ENCODE measurements at places on chromosomes 7 and 10.

GRCh38 chr10:121900443-121901174 lies 27.2 kb downstream of the ATE1 start:
- no peak for DNase-seq

DNA sequence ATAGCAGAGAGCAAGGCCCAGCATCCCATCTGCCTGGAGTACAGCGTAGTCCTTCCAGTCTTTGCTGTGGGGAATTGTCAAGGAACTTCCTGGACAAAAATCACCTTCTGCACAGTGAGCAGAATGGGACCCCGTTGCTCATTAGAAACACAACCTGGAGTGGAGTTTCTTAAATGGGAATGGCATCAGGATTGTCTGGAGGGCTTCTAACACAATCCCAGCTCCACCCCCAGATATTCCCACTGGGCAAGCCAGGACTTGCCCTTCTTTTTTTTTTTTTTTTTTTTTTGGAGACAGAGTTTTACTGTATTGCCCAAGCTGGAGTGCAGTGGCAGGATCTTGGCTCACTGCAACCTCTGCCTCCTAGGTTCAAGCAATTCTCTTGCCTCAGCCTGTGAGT lies 356.4 kb downstream of the GALNT17 start:
- DNase-seq, result no peak

DNA sequence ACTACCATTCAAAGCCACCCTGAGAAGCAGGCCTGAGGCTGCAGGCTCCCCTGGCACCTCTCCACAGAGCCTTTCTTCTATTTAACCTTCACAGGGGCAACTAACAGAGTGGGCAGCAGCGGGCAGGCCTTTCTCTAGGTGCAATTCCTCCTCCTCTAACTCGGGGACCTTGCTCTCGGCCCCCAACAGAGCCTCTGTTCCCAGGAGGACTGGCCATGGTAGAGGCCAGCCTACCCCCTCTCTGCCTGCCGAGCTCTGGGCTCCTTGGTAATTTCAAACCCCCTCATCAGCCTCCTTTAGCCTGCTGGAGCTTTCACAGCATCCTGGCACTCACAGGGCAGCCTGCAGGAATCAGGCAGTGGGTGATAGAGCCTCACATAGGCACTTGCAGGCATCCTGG lies 920.8 kb upstream of the ZNF722 start:
- DNase-seq, result no peak

DNA sequence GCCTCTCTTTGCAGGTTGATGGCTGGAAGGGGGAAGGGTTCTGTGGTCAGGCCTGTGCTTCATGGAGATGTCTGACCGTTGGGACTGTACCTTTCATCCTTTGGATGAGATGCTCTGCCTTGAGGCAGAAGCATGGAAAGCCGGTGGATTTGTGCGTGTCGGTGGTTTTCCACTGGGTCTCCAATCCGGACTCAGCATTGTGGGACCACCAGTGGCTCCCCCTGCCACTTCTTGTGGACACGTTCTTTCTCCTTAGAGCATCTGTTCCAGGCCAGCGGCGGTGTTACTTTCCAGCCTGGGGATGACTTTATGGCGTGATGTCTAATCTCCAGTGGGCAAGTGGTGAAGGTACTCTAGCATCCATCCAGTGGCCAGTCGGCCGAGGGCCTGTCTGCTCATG lies 178.4 kb downstream of the MGMT start:
- DNase-seq, result no peak

GRCh38 chr10:77533146-77533886 lies 104.3 kb downstream of the KCNMA1 start:
- no peak for DNase-seq

DNA sequence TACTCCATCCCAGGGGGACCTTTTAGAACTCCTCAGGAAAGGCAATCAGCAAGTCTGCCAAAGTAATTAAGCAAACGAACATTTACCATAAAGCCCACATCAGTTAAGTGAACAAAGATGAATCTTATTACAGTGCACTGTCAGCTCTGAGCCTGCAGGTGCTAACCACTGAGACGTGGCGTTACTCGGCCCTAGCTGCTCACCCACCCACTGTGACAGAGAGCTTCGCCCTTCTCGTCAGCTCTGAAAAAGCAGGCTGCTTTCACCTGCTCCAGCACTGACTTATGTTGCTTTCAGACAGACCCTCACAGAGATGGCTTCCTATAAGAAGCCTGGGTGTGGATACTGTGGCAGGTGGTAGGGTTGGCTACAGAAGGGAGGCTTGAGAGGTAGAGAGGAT lies 57.7 kb upstream of the KCNIP2 start:
- no peak for DNase-seq

DNA sequence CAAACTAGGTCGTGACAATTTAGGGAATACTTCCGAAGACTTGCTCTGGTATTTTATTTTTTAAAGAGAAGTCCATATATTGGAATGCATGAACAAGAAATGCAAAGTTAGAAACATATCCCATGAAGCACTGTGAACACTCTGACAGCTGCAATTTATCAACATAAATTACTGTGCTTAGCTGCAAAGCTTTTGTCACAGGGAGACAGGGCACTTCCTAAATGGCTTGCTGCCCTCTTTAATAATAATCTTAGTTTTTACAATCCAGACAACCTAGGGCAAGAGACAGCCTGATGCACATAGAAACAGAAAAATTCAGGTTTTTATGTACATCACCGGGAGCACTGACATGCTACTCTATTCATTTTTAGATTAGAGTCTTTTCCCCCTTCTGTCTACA lies 78.3 kb upstream of the NOBOX start:
- no peak for DNase-seq

DNA sequence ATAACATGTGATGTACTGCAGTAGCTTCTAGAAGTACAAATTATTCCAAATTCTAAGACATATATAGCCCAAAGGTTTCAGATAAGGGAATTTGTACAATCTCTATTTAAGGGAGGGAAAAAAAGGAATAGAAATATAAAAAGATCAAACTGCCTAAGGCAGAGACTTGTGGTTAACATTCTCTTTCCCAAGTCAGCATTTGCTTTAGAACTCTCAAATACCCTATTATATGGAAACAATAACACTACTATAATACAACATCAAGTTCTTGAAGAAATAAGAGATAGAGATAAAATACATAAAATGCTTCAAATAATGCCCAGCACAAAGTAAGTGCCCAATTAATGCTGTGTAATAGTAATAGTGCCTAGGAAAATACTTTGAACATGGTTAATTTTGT lies 123.1 kb downstream of the CRPPA start:
- no peak for DNase-seq

- DNase-seq, result no peak
Observed at GRCh38 chr7:46282155-46282554, 361.1 kb upstream of the IGFBP3 start.

GRCh38 chr7:54563329-54563916 lies 21.2 kb downstream of the VSTM2A start:
- DNase-seq, result no peak

GRCh38 chr10:69575164-69575722 lies 2.0 kb upstream of the NEUROG3 start:
- no peak for DNase-seq

DNA sequence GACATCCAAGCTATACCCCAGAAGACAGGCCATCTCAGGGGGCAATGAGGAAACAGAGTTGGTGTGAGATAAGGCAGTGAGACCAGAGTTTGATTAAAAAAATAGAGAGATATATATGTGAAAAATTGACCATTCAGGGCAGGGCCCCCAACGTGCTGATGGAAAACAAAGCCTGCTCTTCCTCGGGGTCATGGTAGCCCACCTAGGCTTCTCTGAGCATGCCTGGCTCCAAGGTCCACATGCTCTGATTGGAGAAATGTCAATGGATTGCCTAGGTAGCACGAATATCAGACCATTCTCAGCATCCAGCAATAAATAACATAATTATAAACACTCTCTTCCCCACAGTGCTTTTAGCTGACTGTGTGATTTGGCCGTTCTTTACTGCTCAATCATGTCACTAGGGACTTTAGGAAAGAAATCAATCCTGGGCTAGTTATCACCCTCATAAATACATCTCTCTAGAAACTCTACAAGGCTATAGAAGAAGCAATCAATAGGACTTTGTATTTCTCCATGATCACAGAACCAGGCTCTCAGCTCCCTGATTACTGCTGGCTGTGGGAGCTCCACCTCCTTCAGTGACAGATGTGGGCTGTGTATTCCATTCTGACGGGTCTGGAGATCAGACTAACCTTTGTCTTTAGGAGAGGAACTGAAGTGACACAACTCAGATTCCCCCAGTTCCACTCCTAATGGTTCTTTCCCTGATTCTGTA lies 766.4 kb downstream of the GRID1 start:
- DNase-seq, result no peak

Data from effector memory CD4-positive, alpha-beta T cell (primary cell).